Transverse colon (tissue), 4 donors: ENCODE measurements at places on chromosomes 2 and 18. TPM values are rescaled to one million over a fixed set of nuclear protein-coding genes. Genes with fewer than 3 reads are reported as not detected.

The ZNF397 gene
- 29.5 TPM for total RNA-seq

The CLEC4F gene
- 0.32 TPM for total RNA-seq

The CYTIP gene
- 25.1 TPM for total RNA-seq

The SF3B6 gene
- total RNA-seq = 96.3 TPM

The PTGR3 gene
- total RNA-seq = 45.9 TPM

The UPP2 gene
- not detected for total RNA-seq

The MAP3K19 gene
- not detected for total RNA-seq

The NYAP2 gene
- total RNA-seq = not detected

The FAM124B gene
- total RNA-seq = not detected

The D2HGDH gene
- total RNA-seq = 53.2 TPM

The RBFA gene
- 19.8 TPM for total RNA-seq

The SLC23A3 gene
- total RNA-seq = 18.4 TPM

The FOXI3 gene
- total RNA-seq = not detected

The NCKAP5 gene
- total RNA-seq = 4.1 TPM

The CXCR1 gene
- not detected for total RNA-seq
